ENCODE measurements at places on chromosomes 6 and 20.

GRCh38 chr20:36154700-36155628, at the start of gene EPB41L1:
Gene EPB41L1 (plus strand): TSS chr20:36154740. CDS start chr20:36173778, 19,038 bp downstream.
- DNase-seq: no peak

DNA sequence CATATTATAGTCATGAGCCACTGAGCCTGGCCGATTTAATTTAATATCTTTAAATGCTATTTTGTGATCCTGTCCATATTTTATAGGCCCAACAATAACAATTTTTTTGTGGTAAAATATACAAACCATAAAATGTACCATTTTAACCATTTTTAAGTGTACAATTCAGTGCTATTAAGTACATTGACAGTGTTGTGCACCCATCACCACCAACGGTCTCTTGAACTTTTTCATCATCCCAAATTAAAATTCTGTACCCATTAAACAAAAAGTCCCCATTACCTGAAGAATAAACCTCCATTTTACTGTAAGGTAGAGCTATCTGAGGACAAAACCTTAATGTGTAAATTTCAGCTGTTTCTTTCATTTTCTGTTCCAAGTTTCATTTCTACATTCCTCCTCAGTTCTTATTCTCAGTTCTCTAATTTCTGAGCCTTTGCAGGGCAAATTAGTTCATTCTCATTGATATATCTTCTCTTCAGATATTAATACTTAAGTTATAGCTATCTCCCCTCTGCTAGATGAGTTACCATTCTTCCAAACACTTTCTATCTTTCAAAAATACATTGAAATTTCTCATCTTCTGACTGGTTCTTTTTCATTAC, 10.3 kb downstream of the MTO1 start:
- DNase-seq: no peak

DNA sequence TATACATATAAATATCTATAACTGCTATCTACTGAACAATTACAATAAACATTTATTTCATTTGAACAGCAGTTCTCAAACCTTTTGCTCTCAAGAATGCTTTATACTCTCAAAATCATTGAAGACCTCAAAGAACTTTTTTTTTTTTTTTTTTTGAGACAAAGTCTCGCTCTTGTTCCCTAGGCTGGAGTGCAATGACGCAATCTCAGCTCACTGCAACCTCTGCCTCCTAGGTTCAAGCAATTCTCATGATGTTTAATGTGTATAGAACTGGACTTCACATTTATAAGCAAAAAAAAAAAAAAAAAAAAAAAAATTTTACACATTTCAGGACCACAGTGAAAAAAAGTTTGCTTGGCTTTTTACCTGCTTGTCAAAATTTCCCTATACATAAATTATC, 11.7 kb downstream of the UBE2V1 start:
- DNase-seq: no peak

DNA sequence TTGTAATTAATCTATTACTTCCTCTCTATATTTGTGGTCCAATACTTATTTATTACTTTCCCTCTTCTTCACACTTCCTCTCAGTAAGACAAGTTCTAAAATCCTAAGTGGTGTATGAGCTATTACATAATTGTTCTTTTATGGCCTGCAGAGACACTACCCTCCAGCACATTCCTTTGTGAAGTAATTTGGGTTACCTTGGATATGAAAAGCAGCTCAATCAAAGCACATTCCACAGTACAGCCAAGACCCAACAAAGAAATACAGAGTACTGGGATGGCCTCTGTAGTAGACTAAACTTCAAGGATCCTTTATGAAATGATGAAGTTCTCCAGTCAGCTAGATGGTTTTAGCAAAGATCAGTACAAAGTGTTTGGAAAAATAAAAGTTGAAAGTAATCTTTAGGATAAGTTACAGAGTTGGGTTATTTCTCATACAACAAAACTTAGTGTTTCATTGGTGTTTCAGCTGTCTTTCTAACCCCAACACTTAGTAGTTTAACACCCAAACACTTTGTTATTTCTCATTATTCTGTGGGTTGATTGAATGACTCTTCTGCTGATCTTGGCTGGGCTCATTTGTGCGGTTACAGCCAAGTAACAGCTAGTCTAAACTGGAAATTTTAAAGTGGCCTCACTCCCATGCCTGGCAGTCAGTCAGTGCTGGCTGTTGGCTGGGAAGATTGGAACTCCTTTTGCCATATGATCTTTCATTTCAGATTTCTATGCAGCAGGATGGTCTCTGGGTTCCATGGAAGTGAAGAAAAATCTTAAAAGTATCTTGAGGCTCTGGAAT, 161.5 kb upstream of the POU3F2 start:
- DNase-seq: no peak

DNA sequence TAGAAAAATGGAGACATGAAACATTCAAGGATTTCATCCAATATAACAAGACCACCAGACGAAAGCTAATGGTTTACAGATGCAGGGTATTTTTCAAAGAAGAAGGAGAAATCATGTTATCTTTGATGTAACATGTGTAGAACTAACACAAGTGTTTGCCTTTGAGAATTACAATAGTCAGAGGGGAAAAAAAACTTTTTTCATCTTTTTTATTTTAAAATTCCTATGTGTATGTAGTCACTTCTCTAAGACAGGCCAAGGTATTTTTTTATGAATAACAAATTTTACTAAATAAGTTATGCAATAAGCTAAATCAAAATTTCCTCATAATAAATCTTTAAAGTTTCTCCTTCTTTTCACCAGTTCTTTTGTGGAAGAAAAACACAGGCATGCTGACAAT, 161.4 kb downstream of the PDE7B start:
- no peak for DNase-seq

DNA sequence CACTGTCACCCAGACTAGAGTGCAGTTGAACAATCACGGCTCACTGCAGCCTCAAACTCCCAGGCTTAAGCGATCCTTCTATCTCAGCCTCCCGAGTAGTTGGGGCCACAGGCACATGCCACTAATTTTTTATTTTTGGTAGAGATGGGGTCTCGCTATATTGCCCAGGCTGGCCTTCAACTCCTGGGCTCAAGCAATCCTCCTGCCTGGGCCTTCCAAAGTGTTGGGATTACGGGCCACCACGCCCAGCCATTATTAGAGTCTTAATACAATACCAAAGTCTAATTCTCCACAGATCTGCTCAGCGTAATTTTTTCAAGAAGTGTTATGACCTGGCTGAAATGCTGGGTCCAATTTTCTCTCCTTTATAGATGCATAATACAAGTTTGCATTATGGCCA, 3.0 kb downstream of the GCLC start:
- DNase-seq: no peak

- no peak for DNase-seq
Measured at GRCh38 chr6:25175196-25175595, 104.0 kb upstream of the CARMIL1 start.

DNA sequence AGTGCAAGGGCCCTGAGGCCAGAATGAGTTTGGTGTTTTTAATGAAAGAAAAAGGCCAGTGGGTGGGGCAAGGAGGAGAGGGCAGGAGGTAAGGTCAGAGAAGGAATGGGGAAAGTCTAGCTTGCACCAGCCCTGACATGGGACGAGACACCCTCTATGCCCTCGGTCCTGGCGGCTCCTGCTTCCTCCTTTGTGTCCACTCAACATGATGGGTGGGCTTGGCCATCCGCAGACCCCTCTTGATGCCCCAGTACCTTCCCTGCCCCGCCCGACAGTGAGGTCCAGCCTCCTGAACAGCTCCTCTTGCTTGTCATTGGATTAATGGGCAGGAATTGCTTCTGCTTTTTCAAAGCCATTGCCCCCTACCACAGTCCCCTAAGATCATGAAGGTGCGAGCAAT, 33.6 kb upstream of the ANGPT4 start:
- DNase-seq: no peak

DNA sequence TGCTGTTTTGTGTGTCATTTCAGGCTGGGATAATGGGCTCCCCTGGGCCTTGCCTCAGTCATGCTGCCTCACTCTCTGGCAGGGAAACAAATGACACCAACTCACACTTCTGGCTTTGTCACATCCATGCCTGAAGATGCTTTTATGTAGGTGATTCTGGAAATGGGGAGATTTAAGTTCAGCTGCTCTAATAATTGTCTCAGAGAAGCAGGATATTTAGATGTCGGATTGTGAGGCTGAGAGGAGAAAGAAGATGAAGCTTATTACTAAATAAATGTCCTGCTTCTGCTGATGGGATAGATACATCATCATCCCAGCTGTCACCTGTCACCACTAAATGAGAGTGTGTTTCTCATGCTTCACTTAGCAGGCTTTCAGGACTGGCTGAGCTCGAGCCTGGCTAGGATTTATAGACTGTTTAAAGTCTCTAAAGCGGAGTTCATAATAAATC, 480.2 kb upstream of the SPTLC3 start:
- DNase-seq: no peak

Data from stimulated activated CD4-positive, alpha-beta T cell treated with anti-CD3 and anti-CD28 coated beads, Interleukin-15, amount 100 ng/mL, for 24 hours (primary cell).